ENCODE measurements at places on chromosomes 16 and 17. TPM values are rescaled to one million over a fixed set of nuclear protein-coding genes. Genes with fewer than 3 reads are reported as not detected.

Gene PRAC1
- total RNA-seq = not detected

GRCh38 chr16:73002866-73003265 is 45.1 kb downstream of the ZFHX3 start:
- no peak overlapping the region for H3K27ac ChIP-seq
- no peak overlapping the region for H3K4me3 ChIP-seq
- no peaks in the 10 kb centered on the region for H3K36me3 ChIP-seq

GRCh38 chr16:73142053-73142854 is 94.3 kb upstream of the ZFHX3 start:
- no peaks in the 10 kb centered on the region for H3K4me1 ChIP-seq
- DNase-seq = no peak
- H3K27me3 ChIP-seq = peaks cover 18% of the 10 kb centered on the region

GRCh38 chr16:6891496-6891895 is 441.1 kb upstream of the RBFOX1 start:
- no peak for DNase-seq
- H3K4me3 ChIP-seq = no peak overlapping the region
- H3K36me3 ChIP-seq = no peaks in the 10 kb centered on the region
- H3K4me1 ChIP-seq = no peaks in the 10 kb centered on the region
- H3K27ac ChIP-seq = no peak overlapping the region

DNA sequence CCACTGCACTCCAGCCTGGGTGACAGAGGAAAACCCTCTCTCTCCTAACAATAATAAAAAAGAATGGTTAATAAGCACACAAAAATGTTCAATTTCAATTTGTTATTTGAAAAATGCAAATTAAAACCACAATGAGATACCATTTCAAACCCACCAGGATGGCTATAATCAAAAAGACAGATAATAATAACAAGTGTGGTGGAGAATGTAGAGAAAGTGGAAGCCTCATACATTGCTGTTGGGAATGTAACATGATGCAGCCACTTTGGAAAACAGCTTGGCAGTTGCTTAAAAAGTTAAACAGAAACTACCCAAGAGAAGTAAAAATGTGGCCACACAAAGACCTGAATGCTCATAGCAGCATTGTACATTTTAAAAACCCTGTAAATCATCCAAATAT is 51.8 kb upstream of the MAP3K14 start:
- no peaks in the 10 kb centered on the region for H3K36me3 ChIP-seq
- no peak overlapping the region for H3K27ac ChIP-seq
- DNase-seq = no peak

Gene JPT2
- 133 TPM for total RNA-seq

GRCh38 chr17:80868022-80868609 is 123.5 kb upstream of the CHMP6 start:
- peaks cover 5% of the 10 kb centered on the region for H3K36me3 ChIP-seq
- no peak for DNase-seq
- no peaks in the 10 kb centered on the region for H3K27me3 ChIP-seq
- no peak overlapping the region for H3K4me3 ChIP-seq

DNA sequence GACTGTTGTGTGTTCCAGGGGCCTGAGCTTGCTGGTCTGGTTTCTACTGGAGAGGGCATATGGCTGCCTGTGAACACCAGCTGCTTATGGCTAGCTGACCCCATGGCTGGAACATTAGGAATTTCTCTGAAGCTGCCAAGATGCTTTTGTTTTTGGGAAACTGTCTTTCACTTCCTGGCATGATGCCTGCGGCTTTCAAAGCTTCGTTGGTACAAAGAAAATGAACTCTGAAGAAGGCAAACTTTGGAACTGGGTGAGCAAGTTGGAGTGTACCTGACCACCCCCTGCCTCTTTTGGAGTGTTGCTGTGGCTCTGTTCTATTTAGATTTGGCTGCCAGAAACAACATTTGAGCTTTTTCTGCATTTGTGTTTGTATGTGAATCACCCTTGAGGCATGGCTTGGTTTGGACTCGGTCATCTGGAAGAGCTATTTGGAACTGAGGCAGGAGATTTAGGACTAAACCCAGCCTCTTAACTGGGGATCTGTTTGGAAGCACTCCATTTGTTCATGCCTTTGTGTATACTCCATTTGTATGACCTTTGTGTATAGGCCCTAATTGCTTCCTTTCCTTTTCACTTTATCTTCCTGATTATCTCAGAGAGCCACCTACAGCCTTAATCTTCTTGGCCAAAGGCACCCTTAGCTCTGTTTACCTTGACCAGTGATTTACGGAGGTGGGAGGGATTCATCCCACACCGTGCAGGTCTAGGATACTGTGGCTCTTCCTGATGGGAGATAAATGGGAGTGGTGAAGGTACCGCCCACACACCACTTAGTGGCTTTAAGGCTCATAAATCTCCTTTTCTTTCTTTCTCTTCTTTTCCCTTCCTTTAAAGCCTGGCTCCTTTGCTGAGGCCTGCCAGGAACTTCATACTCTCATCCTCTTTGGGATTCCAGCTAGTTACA is 7.3 kb upstream of the CPHXL start:
- H3K36me3 ChIP-seq = no peaks in the 10 kb centered on the region
- H3K27me3 ChIP-seq = peaks cover 7% of the 10 kb centered on the region
- peak; percentile 6 for DNase-seq
- no peak overlapping the region for H3K27ac ChIP-seq

DNA sequence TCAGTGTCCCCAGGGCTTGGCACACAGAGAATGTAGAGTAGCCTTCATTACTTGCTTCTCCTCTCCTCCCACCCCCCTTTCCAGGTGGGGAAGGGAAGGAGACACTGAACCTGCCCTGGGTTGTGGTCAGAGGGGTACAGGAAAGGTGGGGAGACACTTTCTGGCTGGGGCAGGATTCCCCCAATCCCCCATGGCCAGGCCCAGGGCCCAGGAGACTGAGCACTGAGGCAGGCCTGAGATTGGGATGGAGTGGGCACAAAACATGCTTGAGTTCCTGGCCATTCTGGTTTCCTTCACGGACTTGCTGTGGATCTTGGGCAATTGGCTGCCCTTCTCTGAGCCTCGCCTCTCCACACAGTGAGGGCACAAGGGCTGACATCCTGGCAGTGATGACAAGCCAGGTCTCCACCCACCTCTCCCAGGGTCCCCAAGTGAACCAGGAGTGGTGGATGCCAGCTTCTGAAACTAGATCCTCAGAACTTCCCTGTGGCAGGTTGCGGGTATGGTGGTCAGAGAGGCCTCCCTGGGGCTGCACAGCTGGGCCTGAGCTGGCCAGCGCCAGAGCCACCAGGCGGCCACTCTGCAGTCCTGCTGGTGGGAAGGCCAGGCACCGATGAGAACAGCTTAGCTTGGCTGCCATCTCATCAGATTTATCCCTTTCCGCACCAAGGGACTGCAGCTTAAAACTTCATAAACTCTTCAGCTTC is 9.3 kb downstream of the ZNF629 start:
- H3K4me3 ChIP-seq = no peak overlapping the region
- H3K27ac ChIP-seq = peak overlapping the region; percentile 94
- no peaks in the 10 kb centered on the region for H3K27me3 ChIP-seq

GRCh38 chr16:70162041-70162451 is 11.5 kb upstream of the CLEC18C start:
- H3K27me3 ChIP-seq = no peaks in the 10 kb centered on the region
- no peak overlapping the region for H3K27ac ChIP-seq
- H3K4me1 ChIP-seq = no peaks in the 10 kb centered on the region

DNA sequence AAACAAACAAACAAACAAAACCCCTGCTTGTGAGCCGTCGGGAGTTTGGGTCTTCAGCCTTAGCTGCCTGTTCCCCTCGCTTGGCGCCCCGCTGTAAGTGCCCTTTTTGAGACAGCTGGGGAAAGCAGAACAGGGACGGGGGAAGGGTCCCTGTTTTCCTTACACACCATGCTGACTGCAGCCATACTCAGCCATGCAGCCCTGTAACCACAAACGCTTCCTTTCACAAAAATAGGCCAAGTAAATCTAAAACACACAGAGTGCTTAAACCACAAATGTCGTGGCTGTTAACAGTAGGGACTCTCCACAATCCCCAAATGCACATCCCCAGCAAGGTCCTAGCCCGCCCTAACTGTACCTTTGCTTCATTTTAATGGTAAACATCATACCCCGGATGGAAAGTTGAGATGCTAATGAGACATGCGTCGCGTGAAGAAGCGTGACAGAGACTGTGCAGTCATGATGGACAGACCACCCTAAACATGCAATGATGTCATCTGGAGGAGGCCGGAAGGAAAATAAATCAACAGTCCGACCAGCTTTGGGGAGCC is 129.9 kb downstream of the MGAT5B start:
- peaks cover 33% of the 10 kb centered on the region for H3K27me3 ChIP-seq
- no peaks in the 10 kb centered on the region for H3K4me1 ChIP-seq
- H3K36me3 ChIP-seq = no peaks in the 10 kb centered on the region
- no peak overlapping the region for H3K4me3 ChIP-seq
- DNase-seq = no peak

GRCh38 chr17:65177901-65178300 is 40.7 kb downstream of the RGS9 start:
- no peak overlapping the region for H3K27ac ChIP-seq
- no peak overlapping the region for H3K4me3 ChIP-seq
- no peaks in the 10 kb centered on the region for H3K27me3 ChIP-seq

DNA sequence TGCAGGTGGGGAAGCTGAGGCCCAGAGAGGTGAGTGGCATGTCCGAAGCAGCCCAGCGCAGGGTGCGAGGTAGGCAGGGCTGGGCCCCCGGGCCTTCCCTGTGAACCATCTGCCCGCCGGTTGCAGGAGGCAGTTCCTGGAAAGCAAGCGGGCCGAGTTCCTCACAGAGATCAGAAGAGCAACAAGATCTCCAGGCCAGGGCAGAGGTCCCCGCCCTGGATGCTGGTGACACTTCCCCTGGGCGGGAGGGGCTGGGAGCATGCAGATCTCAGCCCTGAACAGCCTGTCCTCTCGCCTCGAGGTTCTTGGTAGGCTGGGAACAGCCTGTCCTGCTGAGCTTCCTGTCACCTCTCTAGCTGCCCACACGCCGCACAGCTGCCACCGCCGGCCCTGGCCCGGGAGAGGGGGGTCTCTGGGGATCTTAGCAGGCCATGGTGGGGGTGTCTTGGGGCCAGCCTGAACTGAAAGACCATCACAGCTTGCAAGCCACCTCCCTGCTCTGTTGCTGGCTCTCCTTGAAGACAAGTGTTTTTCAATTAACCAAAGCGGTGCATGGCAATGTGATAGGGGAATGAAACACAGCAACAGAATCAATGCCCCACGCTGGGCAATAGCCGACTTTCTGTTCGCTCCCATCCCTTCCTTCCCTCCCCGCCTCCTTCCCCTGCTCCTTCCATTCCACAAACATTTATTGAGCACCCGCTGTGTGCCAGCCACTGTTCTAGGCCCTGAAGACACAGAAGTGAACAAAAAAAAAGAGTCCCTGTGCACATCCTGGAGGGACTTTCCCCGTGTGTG is 31.7 kb downstream of the SOCS1 start:
- H3K27ac ChIP-seq = peak overlapping the region; percentile 59
- H3K4me3 ChIP-seq = no peak overlapping the region
- H3K36me3 ChIP-seq = no peaks in the 10 kb centered on the region
- DNase-seq = peak; percentile 94
- peaks cover 6% of the 10 kb centered on the region for H3K4me1 ChIP-seq
- no peaks in the 10 kb centered on the region for H3K27me3 ChIP-seq

Gene FMNL1
- 36.6 TPM for total RNA-seq

DNA sequence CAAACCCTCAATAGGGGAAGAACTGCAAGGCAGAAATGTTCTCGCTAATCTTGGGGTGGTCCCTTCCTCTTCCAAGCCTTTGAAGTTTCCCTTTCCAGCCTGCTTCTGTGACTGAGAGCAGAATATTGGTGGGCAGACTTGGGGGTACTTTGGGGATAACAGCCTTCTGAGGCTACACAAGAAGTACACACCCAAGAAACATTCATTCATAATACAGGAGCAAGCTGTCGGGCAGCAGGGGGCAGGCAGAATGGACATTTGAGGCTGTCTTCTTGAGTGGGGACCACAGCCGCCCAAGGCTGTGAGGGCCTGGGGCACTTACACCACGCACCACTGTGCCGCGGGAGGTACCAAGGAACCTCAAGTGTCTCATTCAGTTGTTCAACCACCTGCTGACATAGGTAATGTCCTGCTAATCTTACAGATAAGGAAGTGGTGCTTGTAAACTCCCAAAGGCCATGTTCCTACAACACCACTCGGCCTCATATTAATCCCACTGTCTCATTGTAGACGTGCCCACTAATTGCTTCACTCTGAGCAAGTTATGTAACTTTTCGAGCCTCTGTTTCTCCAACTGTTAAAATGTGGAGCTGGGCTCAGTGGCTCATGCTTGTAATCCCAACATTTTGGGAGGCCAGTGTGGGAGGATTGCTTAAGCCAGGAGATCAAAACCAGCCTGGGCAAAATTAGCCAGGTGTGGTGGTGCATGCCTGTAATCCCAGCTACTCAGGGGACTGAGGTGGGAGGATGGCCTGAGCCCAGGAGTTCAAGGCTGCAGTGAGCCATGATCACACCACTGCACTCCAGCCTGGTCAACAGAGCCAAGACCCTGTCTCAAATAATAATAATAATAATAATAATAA is 2.5 kb upstream of the MRPS23 start:
- H3K36me3 ChIP-seq = peaks cover 13% of the 10 kb centered on the region
- no peak for DNase-seq
- peak overlapping the region; percentile 68 for H3K27ac ChIP-seq
- H3K4me3 ChIP-seq = no peak overlapping the region
- H3K4me1 ChIP-seq = peaks cover 32% of the 10 kb centered on the region

Gene TNFRSF17
- not detected for total RNA-seq

DNA sequence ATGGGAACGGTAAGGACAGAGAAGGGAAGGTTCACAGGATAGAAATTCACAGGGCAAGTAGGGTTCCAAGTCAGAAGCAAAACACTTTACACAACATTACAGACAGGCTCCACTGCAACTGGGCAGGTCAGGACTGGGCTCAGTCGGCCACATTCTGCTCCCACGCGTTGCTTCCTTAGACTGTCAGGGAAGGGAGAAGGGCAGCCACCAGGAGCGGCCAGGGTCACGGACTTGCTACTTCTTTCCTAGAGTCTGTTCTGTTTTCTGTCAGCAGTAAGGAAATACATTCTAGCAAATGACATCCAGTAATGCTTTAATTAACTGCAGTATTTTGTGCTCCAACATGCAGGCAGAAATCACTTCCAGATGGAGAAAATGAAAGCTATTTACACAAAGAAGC is 160.3 kb upstream of the RPH3AL start:
- no peaks in the 10 kb centered on the region for H3K36me3 ChIP-seq
- no peaks in the 10 kb centered on the region for H3K4me1 ChIP-seq
- H3K27me3 ChIP-seq = 0 out of 3 replicates have a peak, but pooled peaks cover 3% of the 10 kb centered on the region
- no peak for DNase-seq
- H3K4me3 ChIP-seq = no peak overlapping the region
- no peak overlapping the region for H3K27ac ChIP-seq

GRCh38 chr16:81574168-81574567 is 129.6 kb downstream of the CMIP start:
- no peaks in the 10 kb centered on the region for H3K27me3 ChIP-seq
- H3K4me3 ChIP-seq = no peak overlapping the region
- peaks cover 3% of the 10 kb centered on the region for H3K36me3 ChIP-seq
- H3K4me1 ChIP-seq = no peaks in the 10 kb centered on the region

Gene ENPP7
- total RNA-seq = not detected

Gene PIK3R5
- 0.78 TPM for total RNA-seq

DNA sequence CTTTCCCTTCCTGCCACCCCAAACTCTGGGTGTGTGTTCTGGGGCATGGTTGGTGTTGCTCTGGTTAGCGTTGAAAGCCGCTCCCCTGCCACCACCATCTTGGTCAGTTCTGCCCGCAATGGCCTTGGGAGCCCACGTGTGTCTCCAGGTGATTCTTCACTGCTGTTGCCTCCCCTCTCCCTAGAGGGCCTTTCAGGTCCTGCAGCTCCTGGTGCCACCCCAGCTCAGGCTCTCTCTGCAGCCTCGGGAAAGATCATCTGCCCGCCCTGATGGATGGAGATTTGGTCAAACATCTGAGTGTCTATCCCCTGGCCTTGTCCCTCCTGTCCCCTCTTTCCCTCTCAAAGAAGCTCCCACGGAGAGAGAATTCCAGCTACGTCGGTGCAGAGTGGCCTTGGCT is 241.3 kb downstream of the RBFOX3 start:
- H3K36me3 ChIP-seq = no peaks in the 10 kb centered on the region
- no peak overlapping the region for H3K27ac ChIP-seq
- H3K4me1 ChIP-seq = no peaks in the 10 kb centered on the region
- H3K4me3 ChIP-seq = no peak overlapping the region
